T-helper 2 cell (primary cell): ENCODE measurements at places on chromosomes 6 and 20.

- DNase-seq: no peak
Measured at GRCh38 chr6:146029573-146030184, 817 bp downstream of the GRM1 start.

DNA sequence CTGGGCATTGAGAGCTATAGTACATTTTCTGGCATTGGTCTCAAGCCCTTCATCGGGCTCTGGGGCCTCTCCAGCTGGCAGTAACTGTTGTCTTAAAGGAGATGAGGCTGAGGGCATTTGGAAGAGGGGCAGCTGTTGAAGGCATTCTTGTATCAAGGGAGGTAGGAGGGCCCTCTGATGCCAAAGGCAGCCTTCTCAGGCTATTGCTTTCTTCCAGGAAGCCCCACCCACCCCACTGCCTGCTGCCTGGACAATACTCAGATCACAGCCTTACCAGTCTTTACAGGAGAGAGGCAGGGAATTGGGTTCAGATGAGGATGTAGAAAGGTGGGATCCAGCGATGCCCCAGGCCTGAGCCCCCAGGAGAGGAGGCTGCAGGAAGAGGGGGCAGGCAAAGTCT lies 46.0 kb downstream of the CPXM1 start:
- DNase-seq: no peak

DNA sequence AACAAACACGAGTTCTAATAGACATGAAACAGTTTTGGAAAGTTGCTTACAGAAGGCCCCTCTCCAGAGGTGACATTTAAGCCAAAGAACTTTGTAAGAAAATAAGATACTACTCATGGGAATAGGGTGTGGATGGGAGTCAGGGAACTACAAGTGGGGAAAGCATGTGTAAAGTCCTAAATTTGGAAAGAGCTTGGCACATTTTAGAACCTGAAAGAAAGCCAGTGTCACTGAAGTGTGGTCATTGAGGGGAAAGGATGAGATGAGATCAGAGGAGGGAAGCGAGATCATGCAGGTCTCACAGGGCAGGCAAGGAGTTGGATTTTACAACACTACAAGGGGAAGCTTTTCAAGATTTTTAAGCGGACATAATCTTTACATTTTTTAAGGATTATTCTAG lies 38.0 kb downstream of the VGLL2 start:
- DNase-seq: no peak

GRCh38 chr20:25047766-25048165 lies 10.2 kb downstream of the ACSS1 start:
- no peak for DNase-seq

- no peak for DNase-seq
Measured at GRCh38 chr20:8079976-8080375, 52.1 kb upstream of the PLCB1 start.

DNA sequence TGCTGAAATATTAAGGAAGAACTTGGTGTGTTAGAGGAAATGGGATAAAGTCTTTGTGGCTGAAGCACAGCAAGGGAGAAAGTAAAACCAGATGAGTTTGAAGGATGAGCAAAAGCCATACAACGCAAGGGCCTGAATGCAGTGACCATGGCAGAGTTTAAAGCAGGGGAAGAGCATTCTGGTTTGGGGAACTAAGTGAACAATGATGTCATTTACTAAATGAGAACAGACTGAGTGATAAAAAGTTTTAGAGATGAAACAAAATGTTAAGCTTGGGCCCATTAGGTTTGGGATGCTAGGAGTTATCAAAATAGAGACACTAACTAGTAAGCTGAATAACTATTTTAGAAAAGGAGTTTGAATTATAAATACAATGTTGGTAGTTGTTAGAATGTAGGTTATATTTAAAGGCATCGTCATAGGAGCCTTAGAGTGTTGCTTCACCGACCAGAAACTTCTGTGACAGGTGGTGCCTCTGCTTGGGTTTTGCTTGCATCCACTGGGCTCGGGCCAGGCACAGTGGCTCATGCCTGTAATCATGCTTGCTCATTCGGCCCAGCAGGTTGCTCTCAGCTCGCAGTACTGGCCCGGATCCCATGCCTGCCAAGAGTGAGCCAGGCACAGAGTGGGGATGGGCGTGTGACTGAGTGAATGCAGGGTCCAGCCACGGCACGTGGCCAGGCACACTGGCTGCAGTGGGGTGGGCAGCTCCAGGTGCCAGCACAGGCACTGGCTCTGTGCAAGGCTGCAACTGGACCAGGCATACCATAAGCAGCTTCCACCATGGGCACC lies 37.4 kb upstream of the OPRM1 start:
- no peak for DNase-seq

- no peak for DNase-seq
Measured at GRCh38 chr20:57946559-57947315, 236.9 kb upstream of the PMEPA1 start.

DNA sequence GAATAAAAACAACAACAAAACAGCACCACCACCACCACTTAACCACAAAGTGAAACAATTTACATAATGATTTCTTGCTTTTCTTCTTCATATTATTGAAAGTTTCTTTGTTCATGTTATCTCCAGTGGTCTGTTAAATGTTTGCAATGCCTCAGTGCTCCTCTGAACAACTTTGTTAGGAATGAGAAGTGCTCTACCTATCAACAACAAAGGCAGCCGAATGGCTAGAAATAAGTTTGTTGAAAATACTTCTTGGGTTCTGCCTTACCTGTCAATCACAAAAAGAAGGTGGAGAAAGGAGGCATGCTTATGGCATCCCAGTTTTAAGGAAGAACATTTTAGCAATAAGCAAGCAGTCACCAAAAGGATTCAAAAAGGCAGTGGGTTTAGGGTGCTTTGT lies 490.2 kb downstream of the PRKN start:
- no peak for DNase-seq
